ENCODE measurements at places on chromosomes 7 and 10.

DNA sequence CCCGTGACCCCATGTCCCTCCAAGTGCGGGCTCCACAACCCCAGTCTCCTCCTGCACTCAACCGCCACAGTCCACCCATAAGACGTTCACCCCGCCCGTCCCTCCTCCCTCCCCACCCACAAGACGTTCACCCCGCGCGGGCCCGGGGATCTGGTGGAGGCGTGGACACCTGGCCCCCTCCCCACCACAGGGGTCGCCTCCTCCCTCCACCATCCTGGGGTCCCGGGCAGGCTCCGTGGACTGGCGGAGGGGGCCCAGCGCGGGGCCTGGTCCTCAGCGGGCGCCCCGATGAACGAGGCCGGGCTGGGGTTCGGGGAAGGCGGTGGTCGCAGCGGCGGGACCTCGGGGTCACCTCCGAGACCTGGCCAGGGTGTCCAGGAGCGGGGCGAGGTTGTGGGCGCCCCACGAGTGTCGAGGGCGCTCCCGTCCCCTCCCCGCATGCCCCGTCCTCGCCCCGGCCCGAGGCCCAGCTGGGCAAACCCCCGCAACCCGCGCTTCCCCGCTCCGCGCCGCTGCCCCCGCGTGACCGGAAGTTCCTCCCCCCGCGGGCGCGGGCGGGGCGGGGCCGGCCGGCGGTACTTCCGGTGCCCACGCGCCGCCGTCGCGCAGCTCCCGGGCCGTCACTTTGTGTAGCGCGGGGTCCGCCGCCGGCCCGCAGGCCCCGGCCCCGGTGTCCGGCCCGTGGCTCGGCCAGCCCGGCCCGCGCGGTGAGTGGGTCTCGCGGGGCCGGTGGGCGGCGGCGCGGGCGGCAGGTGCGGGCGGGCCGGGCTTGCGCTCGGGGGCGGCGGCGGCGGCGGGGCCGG is at the start of gene ZNF316:
Gene ZNF316 (plus strand): TSS at position 578 of the 803 bp plus-strand sequence. CDS start 5,092 bp downstream, outside the sequence.
- DNase-seq: peak; percentile 9

- no peak for DNase-seq
Measured at GRCh38 chr7:107854989-107855388, 36.0 kb upstream of the DLD start.

DNA sequence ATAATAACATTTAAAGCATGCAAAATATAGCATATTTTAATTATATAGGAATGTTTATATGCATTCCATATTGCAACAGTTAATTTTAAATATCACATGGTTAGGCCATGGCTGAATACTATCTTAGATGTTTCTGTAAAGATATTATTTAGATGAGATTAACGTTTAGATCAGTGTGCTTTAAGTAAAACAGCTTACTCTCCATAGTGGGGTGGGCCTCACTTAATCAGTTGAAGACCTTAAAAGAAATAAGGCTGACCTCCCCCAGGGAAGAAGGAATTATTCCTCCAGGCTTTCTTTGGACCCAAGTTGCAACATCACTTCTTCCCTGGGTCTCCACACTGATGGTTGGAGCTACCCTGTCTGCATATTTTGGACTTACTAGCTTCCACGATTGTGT is 1246.5 kb downstream of the TYW1 start:
- no peak for DNase-seq

DNA sequence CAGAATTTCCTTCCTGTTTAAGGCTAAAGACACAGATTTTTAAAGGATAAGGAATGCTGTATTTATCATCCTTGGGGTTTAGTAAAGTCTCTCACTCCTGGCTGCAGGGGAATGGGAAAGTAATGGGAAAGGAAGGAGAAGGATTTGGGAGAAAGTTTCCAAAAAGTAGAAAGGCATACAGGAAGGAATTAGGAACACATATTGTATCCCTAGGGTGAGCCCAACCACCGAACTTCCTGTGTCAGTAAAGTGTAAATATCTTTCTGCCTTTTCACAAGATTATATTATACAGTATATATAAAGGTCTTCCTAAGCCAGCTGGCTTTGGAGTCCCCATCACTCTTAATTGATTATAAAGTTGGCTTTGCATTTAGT is 12.0 kb upstream of the UBE2D1 start:
- DNase-seq: no peak

DNA sequence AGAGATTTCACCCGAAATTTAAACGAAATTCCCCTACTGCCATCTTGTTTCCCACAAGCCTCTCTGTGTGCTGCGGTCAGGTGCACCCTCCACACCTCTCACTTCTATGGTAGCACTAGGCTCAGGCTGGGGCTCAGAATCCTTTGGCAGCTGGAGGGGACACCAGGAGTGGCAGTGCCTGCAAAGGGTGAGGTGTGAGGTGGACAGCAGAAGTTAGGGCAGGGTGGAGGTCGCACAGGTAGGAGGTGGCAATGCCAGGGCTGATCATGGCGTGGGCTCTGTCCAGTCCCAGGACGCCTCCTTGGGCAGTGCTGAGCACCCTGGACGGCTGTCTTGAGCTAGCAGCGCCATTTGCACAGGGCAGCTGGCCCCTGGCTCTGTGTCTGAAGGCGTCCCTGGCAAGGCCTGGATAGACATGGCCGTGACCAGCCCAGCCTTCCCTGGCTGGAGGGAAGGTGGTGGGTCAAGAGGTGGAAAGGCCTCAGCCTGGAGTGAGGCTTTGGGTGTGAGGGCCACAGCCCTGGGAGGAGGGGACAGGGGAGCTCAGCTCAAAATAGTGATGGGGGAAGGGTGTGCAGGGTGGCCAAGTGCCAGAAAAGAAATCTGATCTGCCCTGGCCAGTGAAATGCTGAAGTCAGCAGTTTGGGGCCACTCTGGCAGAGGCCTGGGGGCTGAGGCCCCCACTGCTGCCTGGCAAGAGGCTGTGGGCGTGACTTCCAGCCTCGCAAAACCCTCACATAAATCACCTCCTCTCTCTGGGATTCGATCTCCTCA is 40.0 kb downstream of the ZCCHC24 start:
- DNase-seq: no peak

DNA sequence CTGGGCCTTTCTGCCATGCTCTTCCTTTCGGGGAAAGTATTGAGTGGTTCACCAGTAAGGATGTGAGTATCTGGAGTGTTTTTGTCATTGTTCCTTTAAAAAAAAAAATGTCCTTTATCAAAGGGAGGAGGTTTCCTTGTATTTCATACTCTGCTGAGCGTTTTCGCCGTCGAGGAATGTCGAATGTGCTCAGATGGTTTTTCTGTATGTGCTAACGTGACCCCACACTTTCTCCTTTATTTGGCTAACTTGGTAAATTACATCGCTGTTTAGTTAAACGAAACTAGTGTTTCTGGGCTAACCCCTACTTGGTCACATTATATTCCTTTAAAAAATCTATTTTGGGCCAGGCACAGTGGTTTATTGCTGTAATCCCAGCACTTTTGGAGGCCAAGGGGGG is 45.9 kb downstream of the INPP5A start:
- DNase-seq: no peak

DNA sequence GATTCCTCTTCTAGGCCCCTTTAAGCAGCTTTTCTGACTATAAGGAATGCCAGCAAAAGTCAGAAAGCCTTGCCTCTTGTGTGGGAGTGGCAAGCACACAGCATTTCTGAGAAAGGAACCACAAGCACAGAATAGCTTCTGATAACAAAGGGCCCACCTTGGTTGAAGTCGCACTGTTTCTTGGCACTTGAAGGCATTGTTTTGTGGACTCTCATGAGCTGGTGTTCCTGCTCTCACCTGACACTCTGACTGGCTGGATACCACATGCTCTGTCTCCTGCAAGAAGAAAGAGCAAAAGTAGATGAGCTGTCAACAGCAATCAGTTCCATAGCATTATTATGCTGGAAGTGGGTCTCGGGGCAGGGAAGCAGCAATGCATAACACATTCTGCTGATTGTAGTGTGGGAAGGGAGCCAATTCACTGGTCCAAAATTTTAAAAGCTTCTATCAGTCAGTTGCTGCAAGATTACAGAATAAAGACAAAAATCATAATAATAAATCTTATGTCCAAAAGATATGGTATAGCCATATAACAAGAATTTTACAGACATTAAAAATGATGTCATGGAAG is 38.4 kb downstream of the FAM13C start:
- DNase-seq: no peak

GRCh38 chr7:31432836-31433340 is 81.0 kb upstream of the ITPRID1 start:
- DNase-seq: peak; percentile 13

DNA sequence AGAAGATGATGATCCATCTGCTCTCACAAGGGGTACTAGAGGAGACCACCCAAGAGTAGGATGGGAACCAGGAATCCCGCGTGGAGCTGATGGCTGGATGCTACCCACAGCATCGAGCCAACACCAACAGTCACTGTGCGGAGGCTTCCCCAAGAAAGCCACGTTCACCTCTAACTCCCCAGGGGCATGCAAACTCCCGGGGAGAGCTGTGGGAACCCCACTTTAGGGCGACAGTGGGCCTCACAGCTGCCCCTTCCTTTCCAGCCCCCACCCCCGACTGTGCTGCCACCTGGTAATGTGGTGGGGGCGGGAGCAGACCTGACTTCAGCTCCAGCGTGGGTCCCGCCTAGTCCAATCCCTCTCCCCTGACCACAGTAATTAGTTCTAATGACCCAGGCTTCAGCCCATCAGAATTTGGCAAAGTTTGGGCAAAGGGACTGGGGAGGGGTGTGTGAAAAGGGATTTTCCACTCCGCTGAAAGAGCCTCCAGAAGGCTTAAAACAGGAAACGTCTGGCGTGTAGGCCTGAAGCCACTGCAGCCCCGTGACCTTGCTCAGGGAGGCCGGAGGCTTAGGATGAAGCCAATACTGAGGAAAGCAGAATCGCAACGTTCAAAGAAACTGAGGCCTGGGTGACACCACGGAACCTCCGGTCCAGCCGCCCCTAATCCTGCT is 20.3 kb downstream of the ASB13 start:
- no peak for DNase-seq

GRCh38 chr10:22852712-22853353 is 75.0 kb upstream of the ARMC3 start:
- no peak for DNase-seq

GRCh38 chr7:137970253-137970975 is 31.5 kb downstream of the CREB3L2 start:
- no peak for DNase-seq

DNA sequence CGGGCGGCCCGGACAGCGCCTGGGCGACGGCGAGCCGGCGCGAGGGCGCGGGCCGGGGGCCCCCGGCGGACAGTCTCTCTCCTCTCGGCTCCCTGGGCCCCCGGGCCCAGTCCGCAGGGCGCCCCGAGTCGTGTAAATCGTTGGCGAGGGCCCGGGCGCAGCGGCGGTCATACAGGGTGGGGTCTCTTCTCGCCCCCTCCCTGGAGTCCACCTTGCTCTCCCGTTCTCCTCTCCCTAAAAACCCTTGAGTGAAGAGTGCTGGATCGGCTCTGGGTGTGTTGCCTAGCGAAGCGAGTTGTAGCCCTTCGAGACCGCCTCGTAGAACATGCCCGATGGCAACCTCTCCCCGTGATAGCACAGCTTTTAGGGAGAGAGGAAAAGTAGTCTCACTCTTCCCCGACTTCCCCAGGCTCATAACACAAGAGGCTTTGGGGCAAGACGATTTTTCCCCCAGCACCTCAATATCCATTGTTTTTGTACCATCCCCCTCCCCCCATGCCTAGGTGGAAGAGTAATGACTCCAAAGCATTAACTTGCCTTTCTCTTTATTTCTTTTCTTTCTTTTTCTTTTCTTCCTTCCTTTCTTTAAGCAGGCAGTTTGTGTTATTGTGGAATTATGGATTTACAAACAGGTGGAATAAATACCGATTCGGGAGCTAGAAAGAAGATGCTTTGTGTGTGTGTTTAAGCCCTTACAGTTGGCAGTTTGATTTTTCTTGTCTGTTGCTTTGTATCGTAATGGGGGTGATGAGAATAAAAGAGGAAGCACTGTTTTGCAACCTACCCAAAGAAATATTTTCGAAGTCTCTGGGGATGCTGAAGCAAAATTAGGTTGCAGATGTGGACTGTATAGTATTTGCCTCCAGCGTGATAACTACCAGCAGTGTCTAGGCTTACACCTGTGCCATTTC is 822 bp downstream of the SHOC2 start:
- DNase-seq: peak; percentile 48

DNA sequence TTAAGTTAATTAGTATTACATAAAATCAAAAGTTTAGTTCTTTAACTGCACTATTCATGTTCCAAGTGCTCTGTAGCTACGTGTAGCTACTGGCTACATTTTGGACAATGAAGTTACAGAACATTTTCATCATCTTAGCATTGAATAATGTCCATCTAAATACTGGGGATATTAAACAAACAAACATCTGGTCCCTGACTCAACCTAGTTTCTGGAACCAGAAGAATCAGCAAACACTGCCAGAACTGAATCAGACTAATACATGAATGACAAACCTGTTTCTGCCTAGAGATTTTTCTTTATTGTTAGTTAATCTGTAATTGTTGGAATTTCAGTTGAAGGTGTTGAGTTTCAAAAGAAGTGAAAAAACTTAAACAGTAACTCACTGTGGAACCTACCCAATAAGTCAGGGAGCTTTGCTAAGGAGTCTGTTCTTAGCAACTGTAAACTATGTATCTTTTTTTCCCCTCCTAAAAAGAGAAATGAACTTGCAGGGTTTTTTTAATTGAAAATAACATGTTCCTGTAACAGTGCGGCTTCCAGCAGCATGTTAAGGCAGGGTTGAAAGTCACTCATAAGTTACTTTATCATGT is 58.3 kb downstream of the CDK13 start:
- DNase-seq: no peak

- DNase-seq: peak; percentile 35
Measured at GRCh38 chr7:113085781-113086390, 741 bp downstream of the GPR85 start.

- no peak for DNase-seq
Measured at GRCh38 chr10:108427146-108427545, 1262.6 kb upstream of the SORCS1 start.

- DNase-seq: peak; percentile 54
Measured at GRCh38 chr7:119197877-119198527, 973.5 kb downstream of the ANKRD7 start.

GRCh38 chr10:33091201-33091600 is 133.2 kb upstream of the ITGB1 start:
- DNase-seq: no peak

DNA sequence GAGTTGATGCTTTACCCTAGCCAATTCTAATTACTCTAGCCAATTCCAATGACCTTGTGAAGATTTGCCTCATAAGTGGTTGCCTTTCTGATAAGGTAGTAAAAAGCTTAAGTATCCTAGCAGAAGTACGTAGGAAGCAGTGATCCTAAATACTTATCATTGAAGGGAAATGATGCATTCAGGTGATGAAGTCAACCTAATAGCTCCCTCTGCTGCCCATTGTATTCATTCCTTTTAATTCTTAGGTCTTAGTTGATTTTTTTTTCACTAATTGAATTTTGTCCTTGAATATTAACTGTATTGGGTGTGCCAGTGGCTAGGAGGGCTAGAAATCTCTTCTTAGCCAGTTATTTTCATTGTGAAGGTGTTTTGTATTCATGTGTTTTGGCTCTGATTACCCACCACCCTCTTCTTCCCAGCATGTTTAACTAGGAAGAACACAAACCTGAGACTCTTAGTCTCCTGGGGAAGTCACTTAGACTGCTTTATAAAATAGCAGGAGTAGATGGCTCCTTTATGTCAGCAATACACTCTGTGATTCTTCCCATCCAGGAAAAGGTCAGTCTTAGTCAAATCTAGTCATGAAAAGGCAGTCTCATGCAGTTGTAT is 46.3 kb downstream of the PLEKHA8 start:
- peak; percentile 78 for DNase-seq

- peak; percentile 74 for DNase-seq
Measured at GRCh38 chr7:69739931-69740431, 141.7 kb downstream of the AUTS2 start.

Measured in NCI-H2171 treated with DMSO at 0.1 percent for 48 hours (cell line).